ENCODE measurements at places on chromosomes 2 and 18.

DNA sequence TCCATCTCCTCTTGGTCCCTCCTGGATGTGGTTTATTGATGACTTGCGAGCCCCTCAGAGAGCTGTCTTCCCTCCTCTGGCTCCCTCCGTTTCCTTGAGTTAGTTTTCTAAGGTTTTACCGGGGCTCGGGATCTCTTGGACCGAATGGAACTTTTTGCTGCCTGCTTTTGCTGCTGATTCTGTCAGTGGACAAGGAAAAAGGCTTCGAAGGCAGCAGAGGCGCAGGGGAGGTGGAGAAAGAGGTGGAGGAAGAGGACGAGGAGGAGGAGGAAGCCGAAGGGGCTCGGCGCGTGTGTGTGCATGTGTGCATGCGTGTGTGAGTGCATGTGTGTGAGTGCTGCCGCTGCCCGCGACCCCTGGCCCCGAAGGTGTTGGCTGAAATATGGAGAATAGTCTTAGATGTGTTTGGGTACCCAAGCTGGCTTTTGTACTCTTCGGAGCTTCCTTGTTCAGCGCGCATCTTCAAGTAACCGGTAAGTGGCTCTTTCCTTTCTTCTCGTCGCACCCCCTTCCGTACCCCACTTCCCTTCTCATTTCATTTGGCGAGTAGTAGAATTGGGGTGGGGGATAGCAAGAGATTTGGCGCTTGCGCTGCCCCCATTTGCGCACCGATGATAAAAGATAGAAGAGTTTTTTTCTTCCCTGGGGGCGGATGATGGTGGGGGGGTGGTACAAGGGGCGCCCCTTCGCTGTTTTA lies 557 bp downstream of the DCC start:
- DNase-seq = no peak

GRCh38 chr2:10028407-10028987 lies 14.9 kb upstream of the KLF11 start:
- no peak for DNase-seq

- DNase-seq = no peak
Measured at GRCh38 chr2:232519581-232520438, at the start of gene PRSS56. Gene PRSS56 (plus strand): TSS chr2:232520388. CDS start chr2:232520599, 211 bp downstream.

- DNase-seq = no peak
Measured at GRCh38 chr2:848099-848498, 102.5 kb upstream of the SNTG2 start.

DNA sequence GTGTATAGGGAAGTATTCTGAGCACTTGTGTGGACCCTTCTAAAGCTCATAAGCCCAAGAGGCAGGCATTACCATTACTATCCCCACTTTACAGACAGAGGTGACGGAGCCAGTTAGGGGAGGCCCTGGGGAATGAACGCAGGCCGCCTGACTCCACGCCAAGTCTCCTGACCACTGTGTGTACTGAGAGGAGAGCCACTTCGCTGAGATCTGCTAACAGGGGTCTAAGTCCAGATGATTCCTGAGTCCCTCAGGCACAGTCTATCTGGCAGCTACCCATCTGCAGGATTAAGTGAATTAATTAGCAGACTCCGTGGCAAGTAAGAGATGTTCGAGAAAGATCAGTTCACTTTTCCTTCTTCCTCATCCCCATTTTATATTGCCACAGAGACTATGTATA lies 13.7 kb downstream of the CYB5A start:
- DNase-seq = no peak

DNA sequence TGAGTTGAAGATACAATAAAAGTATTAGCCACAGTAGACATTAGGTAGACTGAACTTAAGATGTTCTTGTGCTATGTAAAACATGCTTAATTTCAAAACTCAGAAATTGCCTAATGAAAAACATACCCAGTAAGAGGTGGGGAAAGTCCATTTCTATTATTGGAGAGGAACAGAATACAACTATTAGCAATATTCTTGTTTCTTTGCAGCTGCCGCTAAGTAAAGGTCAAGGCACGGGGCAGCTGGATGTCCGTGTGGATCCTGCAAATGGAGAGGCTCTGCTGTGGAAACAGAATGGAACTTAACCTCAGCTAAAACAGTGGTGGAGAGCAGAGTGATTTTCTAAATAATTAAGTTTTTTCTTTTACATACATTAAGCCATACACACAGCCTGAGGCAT lies 139.2 kb upstream of the ARHGAP28 start:
- no peak for DNase-seq

DNA sequence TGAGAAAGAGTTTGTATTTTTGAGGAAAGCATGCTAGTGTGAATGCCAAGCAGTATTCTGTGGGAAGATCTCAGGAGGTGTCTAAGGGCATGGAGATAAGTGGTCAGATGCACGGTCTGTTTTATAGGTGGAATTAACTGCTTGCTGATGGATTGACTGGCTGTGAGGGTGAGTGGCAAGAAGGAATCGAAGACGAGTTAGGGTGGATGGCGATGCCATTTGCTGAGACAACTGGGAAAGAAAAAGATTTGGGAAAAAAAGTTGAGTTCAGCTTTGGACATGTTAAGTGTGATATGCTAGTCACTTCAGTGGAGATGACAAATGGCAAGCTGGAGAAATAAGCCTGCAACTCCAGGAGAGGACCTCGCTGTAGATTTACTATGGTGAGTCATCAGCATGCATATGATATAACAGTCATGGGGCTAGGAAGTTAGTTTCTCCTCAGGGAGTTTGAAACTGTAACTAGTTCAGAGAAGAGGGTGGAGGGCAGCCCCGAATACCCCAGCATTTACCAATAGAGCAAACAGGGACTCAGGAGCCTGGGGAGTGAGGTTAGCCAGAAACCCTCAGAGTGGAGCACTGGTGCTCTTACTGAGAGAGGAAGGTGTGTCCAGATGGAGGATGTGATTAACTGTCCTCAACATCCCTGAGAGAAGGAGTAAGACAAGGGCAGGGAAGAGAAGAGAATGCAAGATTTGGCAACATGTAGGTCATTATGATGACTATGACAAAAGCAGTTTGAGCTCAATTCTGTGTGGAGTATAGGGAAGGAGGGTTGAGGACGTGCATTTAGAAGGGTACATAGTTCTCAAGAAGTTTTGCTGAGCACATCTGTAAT lies 2.0 kb upstream of the HK2 start:
- DNase-seq = no peak

- DNase-seq = no peak
Measured at GRCh38 chr18:71020342-71021029, 731.6 kb downstream of the SOCS6 start.

GRCh38 chr2:220279372-220279771 lies 651.9 kb downstream of the SLC4A3 start:
- no peak for DNase-seq

DNA sequence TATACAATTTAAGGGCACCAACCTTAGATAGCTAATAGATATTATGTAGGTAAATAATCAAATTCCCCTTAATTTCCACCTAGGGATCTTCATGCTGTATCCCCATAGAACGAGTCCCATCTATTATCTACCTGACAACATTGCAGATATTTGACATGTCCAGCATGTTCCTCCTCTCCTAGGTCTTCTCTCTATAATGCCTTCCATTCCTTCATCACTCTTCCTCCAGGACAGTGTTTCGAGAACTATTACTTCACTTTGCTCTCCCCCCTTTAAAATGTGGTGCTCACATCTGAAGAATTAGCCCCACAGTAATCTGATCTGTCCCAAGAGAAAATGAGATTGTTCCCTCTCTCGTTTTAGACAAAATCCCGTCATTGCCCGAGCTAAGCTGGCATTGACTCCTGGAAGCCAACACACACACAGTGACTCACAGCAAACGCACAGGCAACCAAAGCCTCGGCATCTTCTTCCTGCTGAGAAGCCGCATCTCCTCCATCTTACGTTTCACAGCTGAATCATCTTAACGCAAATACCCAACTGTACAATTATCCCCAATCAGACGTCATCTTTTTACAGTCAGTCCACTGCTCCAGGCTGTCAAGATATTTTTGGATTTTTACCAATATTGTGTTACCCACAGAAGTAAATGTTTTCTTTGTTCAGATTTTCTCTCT lies 162.9 kb upstream of the AGAP1 start:
- DNase-seq = no peak

- no peak for DNase-seq
Measured at GRCh38 chr2:149040451-149040850, 2.0 kb downstream of the LYPD6B start.

- no peak for DNase-seq
Measured at GRCh38 chr2:48346124-48346536, 183.8 kb upstream of the STON1 start.

GRCh38 chr2:157620956-157621355 lies 7.7 kb downstream of the ACVR1C start:
- no peak for DNase-seq

- DNase-seq = no peak
Measured at GRCh38 chr2:79619442-79619841, 106.6 kb downstream of the CTNNA2 start.

DNA sequence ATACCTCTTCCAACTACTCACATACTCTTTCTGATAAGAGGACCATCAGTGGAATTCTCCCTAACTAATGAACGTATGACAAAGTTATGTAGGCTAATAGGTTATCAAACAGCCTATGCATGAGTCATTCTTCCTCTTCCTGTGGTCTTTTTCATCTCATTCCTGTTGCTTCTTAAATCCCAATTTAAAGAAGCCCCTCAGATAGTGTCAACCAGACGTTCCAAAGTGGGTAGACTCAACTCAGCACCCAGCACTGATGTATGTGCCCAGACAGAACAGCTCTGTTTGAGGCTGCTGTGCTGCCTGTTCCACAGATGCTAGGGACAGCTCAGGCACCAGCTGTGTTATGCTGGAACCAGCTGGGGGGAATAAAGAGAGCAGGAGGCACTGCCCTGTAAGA lies 52.6 kb downstream of the CXCR4 start:
- DNase-seq = no peak

GRCh38 chr2:215900843-215901242 lies 112.5 kb downstream of the MREG start:
- no peak for DNase-seq

DNA sequence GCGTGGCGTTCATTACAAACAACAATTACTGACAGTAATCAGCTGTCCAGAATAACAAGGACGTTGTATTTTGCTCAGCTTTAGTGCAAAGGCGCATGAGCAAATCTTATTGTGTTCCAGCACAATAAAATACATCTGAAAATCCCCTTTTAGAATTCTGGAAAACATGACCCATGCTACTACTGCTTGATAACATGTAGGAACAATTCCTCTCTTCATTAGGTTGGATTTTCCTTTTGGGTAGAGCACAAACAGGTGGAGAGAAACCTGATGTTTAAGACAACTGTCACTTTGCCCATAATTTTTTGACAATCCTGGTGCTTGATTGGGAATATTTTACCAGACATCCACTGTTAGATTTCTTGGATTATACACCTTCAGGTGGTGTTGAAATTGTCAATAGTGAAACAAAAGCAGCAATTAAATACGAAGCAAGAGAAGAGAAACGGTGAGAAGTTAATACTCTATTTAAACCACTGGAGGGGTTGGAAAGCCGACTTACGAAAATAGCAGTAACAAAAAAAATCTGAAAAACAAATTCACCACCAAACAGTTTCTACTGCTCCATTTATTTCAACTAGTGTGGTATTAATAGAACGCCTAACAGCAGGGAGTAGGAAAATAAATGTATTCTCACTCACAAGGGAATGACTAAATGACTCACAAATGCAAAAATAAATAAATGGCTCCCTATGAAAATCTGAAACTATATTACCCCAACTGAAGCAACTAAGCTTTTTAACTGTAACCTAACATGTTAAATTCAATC lies 102.7 kb downstream of the CPO start:
- DNase-seq = no peak

DNA sequence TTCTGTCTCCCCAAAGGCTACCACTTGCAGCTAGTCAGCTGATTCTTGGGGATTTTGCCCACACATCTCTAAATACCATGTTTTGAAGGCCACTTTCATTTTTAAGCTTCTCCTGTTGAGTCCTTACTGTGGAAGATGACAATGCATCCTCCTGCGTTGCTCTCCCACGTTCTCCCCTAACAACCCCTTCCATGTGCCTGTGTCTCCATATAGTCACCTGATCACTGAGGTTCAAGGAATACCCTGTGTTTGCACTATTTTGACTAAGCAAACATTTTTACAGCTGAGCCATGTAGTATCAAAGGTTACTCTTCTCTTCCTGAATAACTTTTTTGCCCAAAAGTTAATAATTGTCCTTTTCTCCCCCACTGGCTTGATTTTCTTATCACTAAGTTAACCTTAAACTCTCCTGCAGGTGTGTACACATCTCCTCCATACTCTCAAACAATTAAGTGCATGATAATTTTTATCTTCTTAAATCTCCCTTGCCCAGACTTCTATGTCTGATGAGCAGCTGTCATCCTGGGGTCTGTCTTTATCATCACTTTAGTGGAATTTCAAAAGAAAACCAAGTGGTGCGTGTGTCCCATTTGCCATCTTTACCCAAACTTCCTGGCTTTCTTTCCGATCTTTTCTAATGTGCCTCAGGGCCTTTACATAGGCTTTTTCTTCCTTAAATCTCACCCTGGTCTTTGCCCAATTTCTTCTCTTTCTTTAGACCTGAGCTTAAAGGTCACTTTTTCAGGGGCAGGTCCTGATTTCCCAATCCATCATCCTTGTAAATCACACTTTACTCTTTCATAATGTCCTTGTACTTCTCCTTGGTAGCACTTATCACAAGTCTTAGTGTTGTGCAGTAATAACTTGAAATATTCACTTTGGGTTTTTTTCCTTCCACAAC lies 85.2 kb upstream of the SPATS2L start:
- no peak for DNase-seq

All from C1 segment of cervical spinal cord (tissue), 14 donors.